Islet precursor cell (in vitro differentiated cells): ENCODE measurements at places on chromosomes 3 and 15.

- no peak for DNase-seq
Measured at GRCh38 chr3:81549388-81549787, 212.1 kb downstream of the GBE1 start.

DNA sequence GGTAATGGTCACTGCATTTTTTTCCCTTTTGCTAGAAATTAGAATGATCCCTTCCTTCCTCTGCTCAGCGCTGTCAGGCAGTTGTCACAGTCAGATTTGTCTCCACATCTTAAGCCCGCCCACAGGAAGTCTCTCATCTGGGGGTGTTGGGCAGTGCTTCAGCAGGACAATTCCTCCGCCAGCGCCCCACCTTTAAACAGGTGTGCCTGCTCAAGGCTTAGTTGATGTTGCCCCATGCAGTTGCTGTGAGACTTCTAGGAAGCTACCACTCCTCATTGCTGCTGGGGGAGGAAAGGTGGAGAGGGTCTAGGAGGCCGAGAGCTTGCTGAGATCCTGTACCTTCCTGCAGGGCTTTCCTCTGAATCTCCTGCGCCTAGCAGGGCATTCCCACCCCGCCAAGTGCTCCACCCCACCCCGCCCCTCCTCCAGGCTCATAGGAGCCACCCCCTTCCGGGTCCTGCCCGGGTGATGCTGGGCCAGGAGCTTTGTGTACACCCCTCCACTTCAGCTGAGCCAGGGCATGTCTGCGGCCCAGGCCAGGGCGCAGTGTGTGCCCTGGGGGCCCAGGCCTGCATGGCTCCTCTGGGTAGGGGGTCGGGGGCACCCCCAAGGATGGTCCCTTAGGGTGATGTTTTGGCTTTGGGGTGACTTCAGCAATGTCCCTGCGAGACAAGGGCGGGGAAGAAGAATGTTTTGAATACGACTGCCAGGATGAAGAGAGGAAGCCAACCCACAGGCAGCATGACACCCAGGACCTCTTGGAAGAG lies 68.7 kb downstream of the TRAK1 start:
- peak; percentile 97 for DNase-seq

DNA sequence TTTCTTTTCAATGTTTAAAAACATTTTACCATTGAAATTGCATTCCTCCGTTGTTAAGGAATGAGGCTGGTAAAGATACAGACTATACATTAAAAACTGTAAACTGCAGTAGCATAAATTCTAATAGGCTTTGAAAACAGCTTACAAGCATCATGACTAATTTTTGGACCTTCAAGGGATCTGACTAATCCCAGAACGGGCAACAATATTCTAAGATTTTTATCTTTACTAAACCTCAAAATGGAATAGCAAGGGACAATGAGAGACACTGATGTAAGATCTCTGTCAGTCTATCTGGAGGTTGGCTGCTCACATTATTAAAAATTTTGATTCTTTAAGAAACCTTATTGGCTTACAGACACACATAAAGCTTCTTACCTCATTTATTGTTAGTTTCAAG lies 74.7 kb downstream of the BTD start:
- DNase-seq, result no peak

DNA sequence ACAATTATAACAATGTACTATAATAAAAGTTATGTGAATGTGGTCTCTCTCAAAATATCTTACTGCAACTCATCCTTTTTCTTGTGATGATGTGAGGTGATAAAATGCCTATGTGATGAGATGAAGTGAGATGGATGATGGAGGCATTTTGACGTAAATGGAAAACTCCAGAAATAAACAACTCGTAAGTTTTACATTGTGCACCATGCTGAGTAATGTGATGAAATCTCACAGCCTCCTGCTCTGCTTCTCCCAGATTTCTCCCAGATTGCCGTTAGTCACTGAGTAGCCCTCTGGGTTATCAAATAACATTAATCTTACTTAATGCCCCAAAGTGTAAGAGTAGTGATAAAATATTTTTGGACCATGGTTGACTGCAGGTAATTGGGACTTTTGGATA lies 64.8 kb upstream of the SLCO2A1 start:
- DNase-seq, result no peak

- no peak for DNase-seq
Measured at GRCh38 chr3:31196881-31197364, 302.5 kb upstream of the GADL1 start.

DNA sequence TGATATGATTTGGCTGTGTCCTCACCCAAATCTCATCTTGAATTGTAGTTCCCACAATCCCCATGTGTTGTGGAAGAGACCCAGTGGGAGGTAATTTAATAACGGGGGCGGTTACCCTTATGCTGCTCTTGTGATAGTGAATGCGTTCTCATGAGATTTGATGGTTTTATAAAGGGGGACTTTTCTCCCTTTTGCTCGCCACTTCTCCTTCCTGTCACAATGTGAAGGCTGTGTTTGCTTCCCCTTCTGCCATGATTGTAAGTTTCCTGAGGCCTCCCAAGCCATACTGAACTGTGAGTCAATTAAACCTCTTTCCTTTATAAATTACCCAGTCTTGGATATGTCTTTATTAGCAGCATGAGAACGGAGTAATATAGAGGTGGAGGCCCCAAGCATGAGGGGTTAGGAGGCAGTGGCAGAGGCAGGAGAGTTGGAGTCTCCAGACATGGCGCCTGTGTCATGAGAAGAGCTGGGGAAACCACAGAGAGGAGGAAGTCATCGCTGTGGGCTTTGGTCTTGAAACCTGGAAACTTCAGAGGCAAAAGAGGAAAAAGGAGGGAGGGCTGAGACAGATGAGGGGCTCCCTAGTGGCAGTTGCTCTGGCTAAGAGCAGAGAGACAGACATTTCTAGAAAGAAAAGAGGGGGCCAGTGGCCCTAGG lies 107.8 kb upstream of the VEPH1 start:
- no peak for DNase-seq

DNA sequence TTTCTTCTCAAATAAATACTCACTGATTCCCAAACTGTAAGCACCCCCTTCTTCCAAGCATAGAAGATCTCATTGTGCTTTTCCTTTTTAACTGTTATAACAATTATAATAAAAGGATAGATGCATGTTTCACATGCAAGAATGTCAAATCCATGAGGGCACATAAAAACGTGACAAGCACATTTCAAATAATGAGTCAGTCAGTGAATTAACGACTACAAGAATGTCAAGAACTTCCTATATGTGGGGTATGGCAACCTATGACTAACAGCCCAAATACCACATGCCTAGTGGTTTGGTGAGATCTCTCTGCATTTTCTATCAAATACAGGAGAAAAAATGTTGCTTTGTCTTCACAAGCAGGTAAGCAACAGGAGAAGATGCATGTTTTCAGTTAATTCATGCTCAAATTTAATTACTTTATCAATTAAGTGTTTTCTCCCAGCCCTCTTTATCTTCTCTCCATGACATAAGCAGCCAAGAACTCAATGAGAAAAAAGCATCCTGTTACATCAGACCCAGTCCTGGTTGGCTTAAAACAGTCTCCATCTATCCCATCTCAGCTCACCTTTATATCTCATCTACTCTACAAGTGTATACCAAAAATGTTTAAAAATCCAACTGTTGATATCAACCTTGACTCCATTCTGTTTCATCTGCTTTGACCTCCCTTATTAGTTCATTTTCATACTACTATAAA lies 181.5 kb upstream of the LMCD1 start:
- no peak for DNase-seq

DNA sequence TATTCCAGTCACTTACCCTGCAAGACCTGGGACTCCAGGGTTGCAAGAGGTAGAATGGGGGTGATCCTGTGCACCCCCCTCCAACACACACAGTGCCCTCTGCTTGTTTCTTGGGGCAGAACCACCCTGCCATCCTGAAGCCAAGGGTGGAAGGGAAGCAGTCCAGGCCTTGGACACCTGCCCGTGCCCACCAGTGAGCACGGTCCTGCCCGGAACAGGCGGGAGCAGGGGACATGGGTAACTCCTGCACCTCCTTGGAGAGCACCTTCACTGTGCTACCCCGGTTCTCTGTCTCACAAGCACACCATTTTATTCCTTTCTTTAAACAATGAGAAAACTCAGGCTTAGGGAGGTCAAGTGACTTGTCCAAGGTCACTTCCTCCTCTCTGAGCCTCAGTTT lies 57.0 kb downstream of the SLC6A6 start:
- no peak for DNase-seq

DNA sequence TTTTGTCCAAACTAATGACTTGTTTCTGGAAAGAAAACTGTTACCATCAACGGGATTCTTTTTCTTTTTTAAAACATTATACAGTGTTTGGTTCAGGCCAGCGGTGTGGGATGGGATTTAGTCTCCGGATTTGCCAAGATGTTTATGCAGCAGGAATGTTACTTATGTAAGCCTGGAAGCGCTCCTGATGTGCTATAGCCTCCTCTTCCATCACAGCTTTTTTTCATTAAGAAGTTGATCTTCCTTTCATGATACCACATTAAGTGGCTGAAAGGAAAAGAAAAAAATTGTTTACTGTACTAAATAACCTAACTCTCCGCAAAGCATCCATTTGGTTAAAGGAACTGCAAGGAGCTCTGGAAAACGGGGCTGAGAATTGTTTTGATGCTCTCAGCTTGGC lies 120.5 kb upstream of the ALDH1A3 start:
- DNase-seq, result no peak

DNA sequence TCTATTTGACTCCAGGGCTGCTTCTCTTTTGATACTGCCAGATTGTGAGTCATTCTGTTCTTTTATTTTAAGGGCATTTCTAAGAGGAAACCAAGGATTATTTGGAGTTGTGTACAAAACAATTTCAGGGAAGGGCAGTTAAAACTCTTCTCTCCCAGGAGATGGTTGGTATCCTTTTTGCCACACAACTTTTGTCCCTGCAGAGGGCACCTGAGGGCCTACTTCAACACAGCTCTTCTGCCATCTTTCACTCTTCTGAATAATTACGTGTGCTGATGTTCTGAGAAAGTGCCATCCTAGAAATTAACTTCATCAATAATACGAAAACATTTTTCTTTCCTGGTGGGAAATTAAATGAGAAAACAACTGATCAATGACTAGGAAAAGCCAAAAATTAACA lies 75.7 kb upstream of the GADL1 start:
- no peak for DNase-seq

DNA sequence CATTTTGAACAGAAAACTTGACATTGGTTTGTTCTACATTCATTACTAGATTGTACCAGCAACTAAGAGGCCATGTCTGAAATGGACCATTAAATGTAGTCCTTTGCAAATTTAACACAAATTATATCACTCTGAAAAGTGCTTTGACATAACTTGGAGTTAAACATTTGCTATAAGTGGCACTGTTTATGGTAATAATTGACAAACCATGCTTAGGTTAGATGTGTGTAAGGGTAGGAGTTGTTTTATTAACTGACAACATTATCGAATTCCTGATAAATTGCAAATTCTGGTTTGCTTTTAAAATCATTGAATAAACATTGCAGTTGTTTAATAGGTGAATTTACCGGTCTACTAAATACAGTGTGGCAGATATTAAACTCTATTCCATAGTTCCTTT lies 6.1 kb upstream of the TMEM207 start:
- DNase-seq, result no peak

DNA sequence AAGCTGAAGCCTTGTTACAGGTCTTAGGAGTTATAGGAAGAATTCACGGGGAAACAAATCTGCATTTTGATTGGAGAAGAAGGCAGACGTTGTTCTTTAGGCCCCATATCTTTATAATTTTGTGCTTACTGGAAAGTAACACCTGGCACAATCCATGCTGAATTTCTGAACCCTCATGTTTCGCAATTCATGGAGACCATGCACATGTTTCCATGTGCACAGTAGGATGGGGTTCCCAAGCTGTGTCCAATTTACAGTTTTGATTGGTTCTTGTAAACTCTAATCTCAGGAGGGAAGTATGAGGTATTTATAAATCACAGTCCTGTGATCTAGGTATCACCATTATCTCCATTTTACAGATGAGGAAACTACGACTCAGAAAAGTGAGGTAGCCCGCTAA lies 7.8 kb upstream of the SCAANT1 start:
- DNase-seq, result no peak

DNA sequence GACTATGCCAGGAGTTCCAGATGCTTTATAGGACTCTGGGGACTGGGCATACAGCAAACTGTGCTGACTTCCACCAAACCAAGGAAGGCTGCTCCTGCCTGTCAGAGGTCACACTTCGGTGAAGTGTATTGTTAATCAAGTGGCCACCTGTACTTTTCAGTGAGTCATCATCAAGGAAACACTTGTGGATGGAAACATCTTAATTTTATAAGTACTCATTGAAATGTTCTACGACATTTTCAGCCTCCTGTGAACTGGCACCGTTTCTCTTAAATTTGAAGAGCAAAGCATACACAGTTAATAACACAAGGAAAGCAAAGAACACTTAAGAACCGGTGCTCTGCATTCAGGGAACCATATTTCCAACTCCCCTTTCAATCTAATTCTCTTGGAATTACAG lies 801.7 kb upstream of the DPPA4 start:
- no peak for DNase-seq

DNA sequence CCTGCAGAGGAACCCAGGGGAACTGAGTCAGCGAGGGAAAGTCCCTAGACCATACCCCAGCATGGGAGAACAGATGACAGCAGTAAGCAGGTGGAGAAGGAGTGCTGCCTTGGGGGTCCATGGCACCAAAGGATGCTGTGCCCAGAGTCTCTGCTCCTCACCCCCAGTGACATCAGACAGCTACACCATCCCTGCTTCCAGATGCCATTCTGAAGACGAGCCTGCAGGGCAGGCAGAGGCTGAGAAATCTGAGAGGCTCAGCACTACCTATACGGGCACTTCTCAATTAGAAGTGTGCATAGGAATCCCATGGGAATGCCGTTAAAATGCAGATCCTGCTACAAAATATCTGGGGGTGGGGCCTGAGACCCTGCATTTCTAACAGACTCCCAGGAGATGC lies 211.3 kb upstream of the NSMCE3 start:
- peak; percentile 29 for DNase-seq

DNA sequence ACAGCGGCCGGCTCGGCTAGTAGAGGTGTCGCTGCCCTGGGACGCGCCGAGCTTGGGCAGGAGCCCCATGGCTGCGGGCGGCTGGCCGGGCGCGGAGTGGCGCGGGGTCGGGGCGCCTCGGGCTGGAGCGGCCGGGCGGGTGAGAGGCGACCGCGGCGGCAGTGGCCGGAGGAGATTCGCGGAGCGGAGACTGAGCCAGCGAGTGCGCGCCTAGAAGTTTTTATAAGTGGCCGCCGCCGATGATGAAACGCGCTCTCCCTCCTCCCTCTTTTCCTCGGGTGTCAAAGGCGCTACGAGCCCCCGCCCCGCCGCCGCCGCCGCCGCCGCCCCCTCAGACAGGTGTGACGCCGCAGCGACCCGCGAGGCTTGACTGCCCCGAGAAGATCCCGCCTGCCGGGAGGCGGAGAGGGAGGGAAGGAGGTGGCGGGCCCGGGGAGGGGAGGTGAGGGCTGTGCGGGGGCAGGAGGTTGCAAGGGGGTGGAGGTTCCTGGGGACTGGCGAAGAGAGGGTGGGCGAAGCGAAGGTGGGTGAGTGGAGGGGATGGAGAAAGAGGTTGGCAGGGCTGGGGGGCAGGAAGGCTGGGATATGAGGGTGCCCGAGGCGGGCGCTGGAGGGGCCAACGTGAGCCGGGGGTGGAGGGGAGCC lies at the start of gene SLCO2A1:
Gene SLCO2A1, minus strand, starts transcription at position 192 of the 645 bp plus-strand sequence. Its CDS starts 123 bp downstream, at position 69.
- DNase-seq, result peak; percentile 90
